ENCODE measurements at places on chromosomes 7 and 10.

DNA sequence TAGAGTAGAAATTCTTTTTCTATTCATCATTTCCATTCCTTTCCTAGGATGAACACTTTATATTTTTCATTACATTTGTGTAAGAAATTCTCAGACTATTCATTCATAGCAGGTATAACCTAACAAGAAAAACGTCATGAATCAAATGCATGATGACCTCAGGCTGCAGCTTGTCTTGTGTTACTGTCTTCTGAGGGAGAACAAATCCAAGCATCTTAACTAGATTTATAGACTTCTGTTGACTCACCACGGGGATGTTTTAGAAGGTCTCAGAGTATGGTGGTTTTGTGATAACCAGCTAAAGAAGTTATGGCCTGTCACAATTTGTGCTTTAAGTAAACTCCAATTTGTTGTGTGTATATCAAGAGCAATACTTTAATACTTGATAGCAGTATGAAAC lies 102.7 kb downstream of the ANKRD7 start:
- DNase-seq: no peak

DNA sequence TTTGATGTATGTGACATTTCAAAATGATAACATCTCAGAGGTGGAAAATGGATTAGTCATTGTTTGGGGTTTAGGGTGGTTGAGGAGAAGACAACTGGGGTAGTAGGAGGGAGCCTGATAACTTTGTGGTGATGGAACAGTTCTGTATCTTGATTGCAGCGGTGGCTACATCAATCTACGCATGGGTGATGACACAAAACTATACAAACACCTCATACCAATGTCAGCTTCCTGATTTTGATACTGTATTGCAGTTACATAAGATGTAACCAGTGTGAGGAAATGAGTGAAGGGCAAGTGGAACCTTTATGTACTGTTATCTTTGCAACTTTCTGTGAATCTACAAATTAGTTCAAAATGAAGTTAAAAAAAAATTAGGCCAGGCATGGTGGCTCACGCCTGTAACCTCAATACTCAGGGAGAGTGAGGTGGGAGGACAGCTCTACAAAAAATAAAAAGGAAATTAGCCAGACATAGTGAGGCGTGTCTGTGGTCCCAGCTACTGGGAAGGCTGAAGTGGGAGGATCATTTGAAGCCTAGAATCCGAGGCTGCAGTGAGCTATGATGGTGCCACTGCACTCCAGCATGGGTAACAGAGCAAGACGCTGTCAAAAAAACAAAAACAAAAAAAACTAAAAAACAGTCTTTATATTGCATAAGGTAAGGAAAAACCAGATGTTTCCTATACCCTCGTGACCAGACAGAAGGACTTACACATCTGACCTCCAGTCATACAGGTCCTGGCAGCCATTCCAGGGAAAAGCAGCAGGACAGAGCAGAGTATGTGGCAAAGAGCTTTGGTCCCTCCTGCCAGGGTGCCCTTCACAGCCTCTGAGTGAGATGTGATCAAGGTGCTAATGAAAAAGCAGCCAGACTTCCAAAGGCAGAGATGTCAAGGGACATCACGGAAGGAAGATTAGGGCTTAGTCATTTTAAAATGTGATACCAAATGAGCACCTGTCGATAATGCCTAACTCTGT lies 50.8 kb downstream of the CYTH3 start:
- peak; percentile 36 for DNase-seq

DNA sequence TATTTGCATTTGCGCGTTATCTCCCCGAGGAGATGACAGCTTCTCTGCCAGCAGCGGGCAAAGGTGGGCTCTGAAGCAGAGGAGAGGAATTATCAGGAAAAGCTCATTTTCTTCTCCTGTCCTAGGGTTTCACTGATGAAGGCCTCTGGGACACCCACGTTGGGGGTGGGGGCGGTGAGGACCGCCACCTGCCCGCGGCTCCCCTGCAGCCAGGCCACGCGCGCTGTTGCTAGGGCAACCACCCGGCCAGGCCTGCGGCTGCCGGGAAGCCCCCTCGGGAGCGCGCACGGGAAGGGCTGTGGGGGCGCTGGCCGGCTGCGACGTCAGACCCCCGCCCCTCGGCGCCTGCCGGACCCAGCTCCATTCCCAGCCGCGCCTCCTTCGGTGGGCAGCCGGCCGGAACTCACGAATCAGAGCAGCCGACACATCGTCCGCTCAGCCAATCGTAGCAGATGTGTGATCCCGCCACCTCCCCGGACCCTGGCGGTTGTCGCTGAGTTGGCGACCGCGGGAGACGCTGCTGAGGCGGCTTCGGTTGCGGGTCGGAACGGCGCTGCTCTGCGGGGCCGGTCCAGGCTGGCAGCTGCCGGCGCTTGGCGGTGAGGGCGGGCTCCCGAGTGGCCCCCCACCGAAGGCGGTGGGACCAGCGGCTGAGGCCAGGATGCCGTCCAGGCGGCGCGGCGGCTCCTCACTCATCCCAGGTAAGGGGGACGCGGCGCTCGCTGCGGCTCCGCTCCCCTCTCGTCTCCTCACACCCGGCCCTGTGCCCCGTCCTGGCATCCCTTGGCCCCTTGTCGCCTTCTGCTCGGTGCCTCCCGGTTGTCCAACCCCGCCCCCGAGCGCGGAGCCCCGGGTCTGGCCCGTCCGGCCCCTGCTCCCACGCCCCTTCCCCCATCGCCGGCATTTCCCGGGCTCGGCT lies at the start of gene TPST1:
Gene TPST1, plus strand, starts transcription at position 513 of the 919 bp plus-strand sequence. CDS start 35,092 bp downstream, outside the sequence.
- peak; percentile 30 for DNase-seq

DNA sequence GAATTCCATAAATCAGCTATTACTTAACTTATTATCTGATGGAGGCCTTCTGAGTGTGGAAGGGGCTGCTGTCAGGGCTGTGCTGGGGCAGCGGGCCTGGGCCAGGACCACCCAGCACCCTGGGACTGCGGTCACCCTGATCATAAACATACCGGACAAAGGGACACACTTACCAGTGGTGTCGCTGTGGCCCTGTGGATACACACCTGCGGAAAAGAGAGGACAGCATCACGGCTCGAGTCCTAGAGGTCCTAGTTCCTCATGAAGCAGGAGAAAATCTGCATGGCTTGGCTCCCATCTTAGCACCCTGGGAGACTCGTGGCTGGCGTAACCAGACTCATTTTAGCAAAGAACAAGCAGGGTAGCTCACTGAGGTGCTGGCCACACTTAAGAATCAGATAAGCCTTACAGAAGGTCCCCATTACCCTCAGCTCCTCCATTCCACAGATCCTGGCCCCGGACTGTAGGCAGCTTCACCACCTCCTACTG lies 17.7 kb downstream of the IL15RA start:
- DNase-seq: no peak

GRCh38 chr7:11923376-11923930 lies 91.5 kb upstream of the THSD7A start:
- no peak for DNase-seq

- DNase-seq: no peak
These were observed 6.6 kb upstream of the ABCC2 start for GRCh38 chr10:99775850-99776249.

GRCh38 chr7:76231583-76231982 lies 29.9 kb downstream of the SRRM3 start:
- DNase-seq: no peak

DNA sequence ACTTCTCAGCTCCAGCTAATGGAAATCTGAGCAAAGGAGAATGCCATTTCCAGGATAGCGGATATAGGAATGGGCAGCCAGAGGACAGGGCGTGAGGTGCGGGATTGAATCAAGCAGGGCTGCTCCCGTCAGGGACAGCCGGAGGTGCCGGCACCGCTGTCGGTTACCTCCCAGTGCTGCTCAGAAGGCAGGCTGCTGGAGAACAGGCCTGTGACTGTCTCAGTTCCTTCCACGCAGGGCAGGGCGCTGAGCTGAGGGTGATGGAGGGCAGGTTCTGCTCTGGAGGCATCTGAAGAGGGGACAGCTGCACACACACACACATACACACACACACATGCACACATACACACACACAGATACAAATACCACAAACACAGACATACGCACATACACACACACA lies 111.1 kb downstream of the DOCK1 start:
- DNase-seq: no peak

GRCh38 chr10:93475227-93475626 lies 6.9 kb downstream of the MYOF start:
- DNase-seq: no peak

DNA sequence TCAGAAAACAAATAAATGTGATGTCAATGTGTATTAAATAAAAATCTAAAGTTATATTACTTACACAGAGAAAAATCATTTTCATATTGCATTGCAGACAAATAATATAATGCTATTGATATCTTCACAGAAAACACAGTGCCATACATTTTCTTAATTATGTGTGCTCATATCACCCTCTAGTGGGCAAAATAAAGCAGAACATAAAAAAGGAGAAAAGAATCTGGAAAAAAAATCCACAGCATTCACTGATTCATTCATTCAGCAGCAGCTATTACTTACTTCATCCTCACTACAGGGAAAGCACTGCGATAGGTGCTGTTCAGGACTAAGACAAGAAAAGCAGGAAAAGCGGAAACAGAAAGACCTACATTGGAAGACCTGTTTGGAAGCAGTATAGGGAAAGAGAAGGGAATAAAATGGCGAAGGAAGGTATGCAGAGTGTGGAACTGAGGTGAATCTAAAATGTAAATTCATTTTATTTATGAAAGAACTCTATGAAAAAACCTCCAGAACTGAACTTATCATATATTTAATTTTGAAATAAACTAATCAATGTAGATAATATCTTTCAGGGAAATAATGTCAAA lies 73.2 kb downstream of the POT1 start:
- DNase-seq: no peak

- DNase-seq: no peak
These were observed 12.8 kb upstream of the AKAP9 start for GRCh38 chr7:91927912-91928311.

DNA sequence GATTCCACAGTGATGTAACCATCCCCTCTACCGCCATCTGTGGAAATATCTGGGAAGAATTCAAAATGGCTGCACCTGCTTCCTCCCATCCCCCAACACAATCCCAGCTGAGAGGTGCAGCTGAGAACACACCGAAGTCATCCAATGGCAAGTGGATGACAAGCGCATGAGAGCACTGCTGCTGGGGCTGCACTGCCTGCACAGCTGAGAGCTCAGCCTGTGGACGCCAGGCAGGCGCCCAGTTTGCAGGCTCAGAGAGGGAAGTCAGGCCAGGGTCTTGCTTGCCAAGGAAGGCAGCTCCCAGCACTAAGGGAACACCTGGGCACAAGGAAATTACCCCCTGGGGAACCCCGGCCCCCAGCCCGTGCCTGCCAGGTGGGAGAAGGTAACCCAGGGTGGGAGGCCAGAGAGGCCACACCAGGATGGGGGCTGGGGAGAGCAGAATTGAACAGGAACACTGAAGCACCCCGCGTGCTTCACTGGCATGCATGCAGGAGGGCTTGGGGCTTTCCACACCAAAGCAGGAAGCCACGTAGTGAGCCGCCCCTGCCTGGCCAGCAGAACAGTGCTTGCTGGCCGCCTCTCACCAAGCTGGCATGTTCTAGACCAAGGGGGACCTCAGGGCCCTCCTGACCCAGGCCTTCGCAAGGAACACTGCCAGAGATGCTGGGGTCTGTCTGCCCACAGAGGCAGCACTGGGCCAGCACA lies 46.2 kb downstream of the FAM53B start:
- DNase-seq: peak; percentile 44

GRCh38 chr7:104934665-104935064 lies 79.3 kb upstream of the KMT2E start:
- no peak for DNase-seq

DNA sequence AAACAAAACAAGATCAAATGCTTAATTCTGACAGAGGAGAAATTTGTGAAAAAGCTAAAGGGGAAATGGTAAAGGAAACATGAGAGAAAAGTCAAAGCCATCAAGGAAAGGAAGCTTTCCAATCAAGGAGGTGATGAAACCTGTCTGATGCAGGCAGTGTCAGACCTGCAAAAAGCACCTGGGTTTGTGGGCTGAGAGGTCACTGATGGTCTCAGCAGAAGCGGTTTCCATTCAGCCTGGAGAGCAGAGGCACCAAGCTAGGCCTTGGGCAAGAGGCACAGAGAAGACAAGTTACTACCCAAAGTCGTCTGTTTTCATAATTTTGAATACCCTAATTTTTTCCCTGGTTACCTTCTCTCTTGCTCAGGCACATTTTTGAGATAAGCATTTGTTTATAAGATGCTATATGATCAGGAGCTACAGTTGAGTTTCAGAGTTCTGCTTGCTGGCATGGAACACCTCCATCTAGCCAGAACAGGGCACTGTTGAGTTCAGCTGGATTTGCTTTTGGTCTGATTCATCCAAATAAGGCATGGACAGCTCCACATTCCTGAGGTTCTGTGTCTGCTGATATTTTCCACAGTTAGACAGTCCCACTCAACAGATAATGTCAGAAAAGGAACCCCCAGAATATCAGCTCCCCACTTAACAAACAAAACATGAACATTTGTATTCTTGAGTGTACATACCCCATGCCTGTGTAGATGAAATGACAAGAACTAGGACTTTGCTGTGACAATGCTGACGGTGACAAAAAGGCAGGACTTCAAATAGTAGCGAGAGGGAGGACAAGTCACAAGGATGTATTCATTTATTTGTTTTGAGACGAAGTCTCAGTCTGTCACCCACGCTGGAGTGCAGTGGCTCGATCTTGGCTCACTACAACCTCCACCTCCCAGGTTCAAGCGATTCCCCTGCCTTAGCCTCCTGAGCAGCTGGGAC lies 4.9 kb upstream of the PPIA start:
- DNase-seq: no peak
